Right forelimb (tissue), 1 donor: ENCODE measurements at places on chromosomes 7 and 10.

DNA sequence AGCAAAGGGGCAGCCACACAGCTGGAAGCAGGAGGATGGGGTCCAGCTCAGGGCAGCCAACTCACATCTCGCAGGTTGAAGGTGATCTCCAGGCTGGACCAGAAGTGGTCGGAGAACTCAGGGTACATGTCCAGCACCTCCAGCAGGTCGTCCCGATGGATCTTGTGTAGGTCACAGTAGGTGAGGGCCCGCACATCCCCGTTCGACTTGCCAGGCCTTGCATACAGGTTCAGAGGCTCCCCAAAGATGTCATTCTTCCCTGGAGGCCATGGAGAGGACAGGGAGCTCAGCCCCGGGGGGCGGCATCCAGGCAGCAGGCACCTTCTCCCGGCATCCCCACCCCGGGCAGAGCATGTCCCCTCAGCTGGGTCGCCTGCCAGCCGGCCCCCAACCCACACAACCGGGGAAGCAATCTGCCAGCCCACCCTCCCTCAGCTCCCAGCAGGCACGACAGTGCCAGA is 29.3 kb downstream of the KCNH2 start:
- DNase-seq, result peak; percentile 41

GRCh38 chr7:86094166-86094669 is 549.5 kb upstream of the GRM3 start:
- DNase-seq, result no peak

GRCh38 chr7:45573204-45573603 is 964 bp upstream of the ADCY1 start:
- no peak for DNase-seq

DNA sequence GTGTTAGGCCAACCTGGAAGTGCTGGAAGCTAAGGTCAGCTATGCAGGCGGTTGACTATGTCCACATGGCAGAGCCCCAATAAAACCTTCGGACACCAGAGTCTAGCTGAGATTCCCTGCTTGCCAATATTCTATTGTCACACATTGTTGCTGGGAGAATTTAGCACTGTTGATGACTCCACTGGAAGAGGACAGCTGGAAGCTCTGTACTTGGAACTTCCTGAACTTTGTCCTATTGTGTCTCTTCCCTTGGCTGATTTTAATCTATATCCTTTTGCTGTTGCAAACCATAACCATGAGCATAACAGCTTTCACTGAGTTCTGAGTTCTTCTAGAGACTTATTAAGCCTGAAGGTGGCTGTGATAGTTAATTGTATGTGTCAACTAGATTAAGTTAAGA is 12.0 kb downstream of the XRCC2 start:
- no peak for DNase-seq

DNA sequence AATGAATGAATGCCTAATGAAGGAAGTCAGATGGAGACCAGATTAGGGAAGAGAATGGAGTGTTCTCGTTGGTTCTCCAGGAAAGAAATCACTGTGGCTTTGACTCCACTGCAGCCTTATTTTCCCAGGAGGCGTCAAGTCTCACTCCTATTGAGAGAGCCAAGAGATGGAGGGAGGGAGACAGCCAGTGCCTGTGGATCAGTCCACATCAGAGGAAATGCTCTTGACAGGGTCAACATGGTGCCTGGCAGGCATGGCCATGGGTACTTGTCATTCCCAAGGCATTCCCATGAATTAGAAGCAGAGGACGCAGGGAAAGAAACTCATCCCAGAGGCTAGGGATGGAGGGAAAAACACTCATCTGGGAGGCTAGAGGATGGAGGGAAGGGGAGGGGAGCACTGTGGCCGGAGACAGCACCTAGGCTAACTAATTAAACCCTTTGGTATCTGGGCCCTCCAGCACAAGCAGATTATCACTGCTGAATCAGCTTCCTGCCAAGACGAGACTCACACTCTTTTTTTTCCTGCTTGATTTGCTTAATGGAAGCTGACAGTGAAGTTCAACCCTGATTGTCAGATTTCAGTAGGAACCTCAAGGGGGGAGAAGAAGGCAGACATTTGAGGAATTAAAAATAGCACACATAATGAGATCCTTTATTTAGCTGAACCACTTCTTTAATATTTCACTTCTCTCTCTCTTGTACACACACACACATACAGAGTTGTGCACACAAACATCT is 1233.2 kb upstream of the AUTS2 start:
- no peak for DNase-seq

- no peak for DNase-seq
Measured at GRCh38 chr10:45660876-45661411, 11.6 kb downstream of the ZFAND4 start.

DNA sequence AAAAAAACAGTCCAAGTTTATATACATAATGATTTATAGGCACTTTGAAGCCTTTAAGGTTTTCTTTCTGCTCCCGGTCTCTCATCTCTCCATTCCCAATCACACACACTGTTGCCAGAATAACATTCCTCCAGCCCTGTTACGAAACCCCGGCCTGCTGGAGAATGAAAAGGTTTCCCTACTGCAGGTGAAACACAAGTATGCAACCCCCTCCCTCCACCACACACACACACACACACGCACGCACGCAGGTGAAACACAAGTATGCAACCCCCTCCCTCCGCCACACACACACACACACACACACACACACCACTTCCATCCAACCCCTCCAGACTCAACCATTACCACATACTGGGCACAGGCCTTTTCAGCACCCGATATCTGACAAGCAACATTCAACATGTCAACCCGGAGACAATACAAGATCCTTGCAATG is 87.5 kb downstream of the PARD3 start:
- no peak for DNase-seq

DNA sequence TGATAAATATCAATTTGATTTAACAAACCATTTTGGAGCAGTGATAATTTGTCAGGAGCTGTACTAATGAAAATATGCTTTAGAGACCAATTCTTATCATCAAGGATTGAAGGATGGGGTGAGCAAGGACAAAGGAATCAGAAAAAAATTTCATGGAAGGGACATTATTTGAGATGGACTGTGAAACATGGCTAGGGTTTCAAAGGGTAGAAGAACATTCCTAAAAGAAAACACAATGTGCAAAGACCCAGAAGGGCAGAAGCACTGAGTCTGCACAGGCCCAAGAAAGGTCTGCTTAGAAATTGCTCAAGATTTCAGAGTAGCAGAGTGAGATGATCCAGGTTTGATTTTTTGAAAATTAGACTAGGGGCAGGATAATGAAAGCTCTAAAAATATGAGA is 174.5 kb downstream of the LRRN3 start:
- no peak for DNase-seq

- DNase-seq, result no peak
Measured at GRCh38 chr7:74355091-74355490, 65.9 kb downstream of the CLIP2 start.

GRCh38 chr10:21355591-21356011 is 169.9 kb downstream of the SKIDA1 start:
- no peak for DNase-seq

- no peak for DNase-seq
Measured at GRCh38 chr7:91596287-91596686, 284.2 kb downstream of the MTERF1 start.

DNA sequence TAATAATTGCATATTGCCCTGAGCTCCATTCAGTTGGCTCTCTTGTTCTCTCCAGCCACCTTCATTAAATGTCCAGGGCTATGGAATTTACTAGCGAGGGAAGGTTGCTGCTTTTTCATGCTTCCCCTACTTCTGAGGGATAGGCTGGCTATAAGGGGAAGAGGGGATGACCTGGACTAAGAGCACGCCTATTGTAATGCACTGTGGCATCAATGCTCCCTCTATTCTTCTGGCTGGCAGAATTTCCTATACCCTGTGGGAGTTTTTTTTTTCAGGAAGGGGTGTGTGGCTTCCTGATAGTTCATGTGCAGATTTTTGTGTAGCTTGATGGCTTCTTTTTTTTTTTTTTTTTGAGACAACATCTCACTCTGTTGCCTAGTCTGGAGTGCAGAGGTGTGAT is 155.8 kb downstream of the SND1 start:
- DNase-seq, result no peak

DNA sequence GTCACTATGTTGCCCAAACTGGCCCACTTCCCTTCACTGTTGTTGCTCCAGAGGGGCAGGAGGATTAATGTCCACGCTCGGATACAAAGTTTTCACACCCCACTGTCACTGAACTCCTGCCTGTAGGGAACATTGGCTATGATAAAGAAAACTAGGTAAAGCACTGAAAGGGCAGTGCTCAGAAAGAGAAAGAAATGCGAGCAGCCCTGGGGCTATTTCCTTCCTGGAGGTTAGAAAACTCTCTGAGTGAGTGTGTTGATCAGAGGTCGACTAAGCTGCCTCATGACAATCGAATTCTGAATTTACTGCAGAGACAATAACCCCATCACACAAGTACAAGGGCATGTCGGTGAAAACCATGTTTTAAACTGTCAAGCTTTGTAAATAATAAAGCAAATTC is 227.2 kb upstream of the PITRM1 start:
- no peak for DNase-seq

DNA sequence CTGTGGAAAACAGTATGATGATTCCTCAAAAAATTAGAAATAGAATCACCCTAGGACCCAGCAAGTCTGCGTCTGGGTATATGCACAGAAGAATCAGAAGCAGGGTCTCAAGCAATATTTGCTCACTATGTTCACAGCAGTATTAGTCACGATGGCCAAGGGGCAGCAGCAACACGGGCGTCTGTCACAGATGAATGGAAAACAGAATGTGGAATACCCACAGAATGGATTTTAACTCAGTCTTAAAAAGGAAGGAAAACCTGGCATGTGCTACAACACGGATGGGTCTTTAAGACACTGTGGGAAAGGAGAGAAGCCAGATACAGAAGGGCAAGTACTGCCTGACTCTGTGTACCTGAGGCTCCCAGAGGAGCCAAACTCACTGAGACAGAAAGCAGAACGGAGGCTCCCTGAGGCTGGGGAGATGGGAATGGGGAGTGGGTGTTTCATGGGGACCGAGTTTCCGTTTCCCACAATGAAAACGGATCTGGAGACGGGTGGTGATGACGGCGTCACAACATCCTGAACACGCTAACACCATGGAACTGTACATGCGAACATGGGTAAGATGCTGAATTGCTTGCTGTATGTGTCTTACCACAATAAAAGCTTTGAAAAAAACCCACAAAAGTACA is 36.7 kb upstream of the INPP5A start:
- DNase-seq, result no peak

GRCh38 chr10:27822301-27822700 is 76.7 kb upstream of the MKX start:
- no peak for DNase-seq

- no peak for DNase-seq
Measured at GRCh38 chr10:100784126-100784525, 38.7 kb downstream of the PAX2 start.

- DNase-seq, result no peak
Measured at GRCh38 chr7:149021725-149022062, 6.6 kb downstream of the PDIA4 start.

DNA sequence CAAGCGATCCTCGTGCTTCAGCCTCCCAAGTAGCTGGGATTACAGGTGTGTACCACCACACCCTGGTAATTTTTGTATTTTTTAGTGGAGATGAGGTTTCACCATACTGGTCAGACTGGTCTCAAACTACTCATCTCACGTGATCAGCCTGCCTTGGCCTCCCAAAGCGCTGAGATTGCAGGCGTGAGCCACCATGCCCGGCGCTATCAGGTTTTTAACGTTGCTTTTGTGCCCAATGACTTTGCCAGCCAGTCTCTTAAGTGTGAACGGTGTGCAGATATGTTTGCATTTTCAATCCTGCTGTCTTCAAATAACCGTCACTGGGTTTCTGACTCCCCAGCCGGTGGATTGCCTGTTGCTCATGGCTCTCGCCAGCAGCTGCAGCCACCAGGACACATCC is 201.8 kb upstream of the PPP2R2D start:
- DNase-seq, result peak; percentile 17

DNA sequence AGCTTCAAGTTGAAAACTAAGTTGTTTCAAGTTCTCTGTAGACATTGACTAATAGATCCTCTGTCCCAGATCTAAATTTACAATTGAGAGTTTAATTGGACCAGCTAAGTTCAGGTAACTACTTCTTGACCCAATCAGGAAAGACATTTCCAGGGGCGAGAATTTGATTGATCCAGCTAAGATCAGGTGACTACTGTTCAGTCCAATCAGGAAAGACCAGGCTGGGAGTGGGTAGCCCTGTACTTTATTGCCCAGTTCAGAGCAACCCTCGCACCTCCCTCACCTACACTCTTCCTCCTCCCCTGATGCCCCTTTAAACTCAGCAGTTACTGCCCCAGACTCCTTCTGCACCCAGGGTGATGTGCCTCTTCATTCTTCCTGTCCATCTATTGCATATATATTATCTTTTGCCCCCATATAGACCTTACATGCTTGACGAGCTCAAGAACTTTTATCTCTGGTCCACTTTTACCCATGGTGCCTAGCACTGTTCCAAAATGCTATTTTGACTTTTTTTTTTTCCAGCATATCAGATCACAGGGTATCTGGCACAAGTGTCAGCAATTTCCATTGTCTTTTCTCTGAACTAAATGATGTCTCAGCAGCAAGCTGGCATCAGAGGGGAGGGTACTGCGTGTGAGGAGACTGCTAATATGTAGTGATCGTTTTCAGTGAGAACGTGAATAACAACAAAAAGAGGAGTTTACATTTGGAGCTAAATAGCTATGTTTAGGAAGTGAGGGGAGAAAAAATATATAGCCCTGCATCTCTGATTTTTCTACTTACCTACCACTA is 169.4 kb downstream of the KIAA1217 start:
- no peak for DNase-seq

GRCh38 chr10:51707392-51707791 is 8.0 kb upstream of the CSTF2T start:
- DNase-seq, result no peak
